H4 (cell line): ENCODE measurements at places on chromosomes 7 and 10. TPM values are rescaled to one million over a fixed set of nuclear protein-coding genes. Genes with fewer than 3 reads are reported as not detected.

Gene PBLD
- 2.3 and 3.1 TPM in 2 replicates for total RNA-seq

- DNase-seq, result peak; percentile 21
Observed at GRCh38 chr10:88361494-88361893, 221.6 kb downstream of the RNLS start.

DNA sequence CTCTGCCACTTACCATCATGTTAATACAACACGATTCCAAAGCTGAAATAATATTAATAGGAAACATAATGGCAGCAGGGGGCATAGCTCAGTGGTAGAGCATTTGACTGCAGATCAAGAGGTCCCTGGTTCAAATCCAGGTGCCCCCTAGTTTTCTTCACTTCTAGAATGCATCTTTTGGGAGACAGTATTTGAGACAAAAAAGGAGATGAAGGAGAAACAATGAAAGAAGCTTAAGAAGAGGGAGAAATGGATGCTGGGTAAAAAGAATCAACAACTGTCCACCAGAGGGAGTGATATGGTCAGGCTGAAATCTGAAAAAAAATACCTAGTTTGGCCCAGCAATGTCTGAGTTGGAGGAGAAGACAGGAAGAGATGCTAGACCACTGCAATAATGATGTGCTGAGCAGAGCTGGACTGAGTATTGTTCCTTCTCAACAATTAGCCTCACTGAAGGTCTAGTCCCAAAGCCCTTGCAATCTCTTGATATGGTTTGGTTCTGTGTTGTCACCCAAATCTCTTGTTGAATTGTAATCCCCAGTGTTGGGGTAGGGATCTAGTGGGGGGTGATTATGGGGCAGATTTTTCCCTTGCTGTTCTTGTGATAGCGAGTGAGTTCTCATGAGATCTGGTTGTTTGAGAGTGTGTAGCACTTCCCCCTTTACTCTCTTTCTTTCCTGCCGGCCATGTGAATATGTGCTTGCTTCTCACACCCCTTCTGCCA, 48.3 kb downstream of the ZNF783 start:
- DNase-seq, result peak; percentile 70

Gene IFIT2
- 3.9 and 4.0 TPM in 2 replicates for total RNA-seq

Gene KIF11
- 37.5 and 42.6 TPM in 2 replicates for total RNA-seq

Gene RASA4B
- 0.83 and 2.6 TPM in 2 replicates for total RNA-seq

- DNase-seq, result no peak
Observed at GRCh38 chr10:32318476-32318896, 28.5 kb downstream of the EPC1 start.

DNA sequence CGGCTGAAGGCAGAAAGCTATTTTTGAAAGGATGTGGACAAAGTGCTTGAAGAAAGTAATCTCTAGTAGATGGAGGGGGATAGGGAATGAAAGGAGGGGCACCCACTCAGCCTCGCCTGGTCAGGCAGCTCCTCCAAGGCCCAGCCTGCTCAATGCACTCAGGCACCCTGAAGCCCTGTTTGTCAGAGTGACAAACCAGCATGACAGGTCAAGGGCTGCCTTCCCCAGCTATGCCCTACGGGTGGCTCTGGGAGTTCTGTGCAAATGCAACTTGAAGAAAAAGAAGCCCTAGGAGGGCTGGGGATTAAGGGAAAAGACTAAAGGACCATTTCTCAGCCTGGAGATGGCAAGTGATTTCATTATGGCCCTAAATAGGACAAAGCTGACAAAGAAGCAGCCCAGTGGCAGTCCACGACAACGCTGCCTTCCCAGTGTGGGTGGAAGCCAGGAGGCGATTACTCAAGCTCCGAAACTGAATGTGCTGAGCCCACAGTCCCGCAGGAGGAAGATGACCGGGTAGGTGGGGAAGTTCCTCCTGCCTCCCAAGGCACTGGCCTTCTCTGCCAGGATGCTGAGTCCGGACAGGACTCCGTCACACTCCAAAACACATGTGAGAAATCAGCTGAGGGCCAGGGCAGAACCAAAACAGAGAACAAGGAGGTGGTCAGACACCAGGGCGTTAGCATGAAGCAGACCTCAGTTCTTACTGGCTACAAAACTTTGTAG, 16.3 kb downstream of the LIPA start:
- no peak for DNase-seq

DNA sequence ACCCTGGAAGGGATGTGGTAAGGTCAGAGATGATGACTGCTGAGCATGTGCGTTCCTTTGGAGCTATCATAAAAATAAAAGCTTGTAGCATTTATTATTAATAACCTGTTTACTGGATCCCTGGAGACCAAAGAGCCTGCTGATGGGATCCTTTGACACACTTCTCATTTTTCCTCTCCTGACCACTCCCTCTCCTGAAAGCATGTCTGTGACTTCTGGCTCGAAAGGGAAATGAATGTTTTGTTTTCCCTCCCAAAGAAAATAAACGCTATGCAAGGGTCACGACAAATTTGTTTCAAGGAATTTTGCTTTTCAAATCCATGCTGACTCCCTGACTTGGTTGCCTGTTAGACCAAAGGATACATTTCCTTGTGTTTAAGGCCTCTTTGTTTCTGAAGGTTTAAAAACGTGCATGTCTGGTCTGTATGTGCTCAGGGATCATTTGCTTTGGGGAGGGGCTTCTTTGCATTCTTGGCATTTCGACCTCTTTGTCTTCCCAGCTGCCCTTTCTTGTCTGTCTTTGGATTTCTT, 185.1 kb upstream of the AGK start:
- no peak for DNase-seq

Gene MKX
- not detected in 2 replicates for total RNA-seq

DNA sequence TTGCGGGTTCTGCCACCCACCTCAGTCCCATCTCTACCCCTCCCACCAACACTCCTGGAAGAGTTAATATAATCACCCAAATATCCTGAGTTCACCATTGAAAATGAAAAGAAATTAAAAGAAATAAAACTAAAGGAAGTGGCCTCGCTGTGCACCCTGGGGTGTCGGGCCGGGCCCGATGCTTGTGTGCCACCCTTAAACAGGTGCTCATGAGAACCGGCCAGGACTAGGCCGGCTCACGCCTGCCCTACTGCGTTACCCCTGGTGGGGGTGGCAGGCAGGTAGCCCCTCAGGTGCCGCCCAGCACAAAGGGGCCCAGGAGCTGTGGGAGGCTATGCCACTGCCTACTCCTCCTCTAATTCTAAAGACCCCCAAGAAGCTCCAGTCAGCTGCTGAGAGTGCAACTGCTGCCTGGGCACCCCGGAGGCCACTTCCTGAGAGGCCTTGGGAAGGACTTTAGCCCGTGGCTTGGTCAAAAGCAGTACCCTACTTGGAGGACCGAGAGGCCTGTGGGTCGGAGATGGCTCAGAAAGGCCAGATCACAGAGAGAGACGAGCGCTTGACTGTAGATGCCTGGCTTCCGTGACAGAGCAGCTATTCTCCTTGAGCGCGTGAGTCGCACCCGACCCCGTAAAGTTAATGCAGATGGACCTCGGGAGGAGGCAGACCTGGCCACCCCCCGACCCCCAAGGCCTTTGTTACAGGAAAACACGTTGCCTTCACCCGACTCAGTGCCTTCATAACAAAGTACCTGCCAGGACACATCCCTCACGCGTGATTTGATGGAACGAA, 51.0 kb upstream of the PPP2R2D start:
- no peak for DNase-seq

Gene NPTX2
- not detected in 2 replicates for total RNA-seq

- no peak for DNase-seq
Observed at GRCh38 chr10:16754765-16755164, 62.5 kb downstream of the RSU1 start.

DNA sequence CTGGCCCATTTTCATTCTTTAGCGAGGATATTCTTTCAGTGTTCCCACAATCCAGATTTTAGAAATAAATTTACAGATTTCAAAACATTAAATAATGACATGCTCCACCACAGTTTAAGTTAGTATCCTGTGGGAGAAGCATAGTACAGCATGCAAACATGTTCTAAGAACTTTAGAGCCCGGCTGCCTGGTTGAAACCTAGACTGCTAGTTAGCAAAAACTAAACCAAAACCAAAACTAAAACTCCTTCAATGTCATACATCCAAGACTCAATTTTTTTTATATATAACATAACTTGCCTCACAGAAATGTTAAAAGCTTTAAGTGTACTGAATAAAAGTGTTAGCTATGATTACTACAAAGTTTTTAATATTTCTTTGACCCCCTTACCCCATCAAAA, 17.0 kb downstream of the TRA2A start:
- no peak for DNase-seq

Gene TLL2
- total RNA-seq, result 0.31 and 0.64 TPM in 2 replicates

DNA sequence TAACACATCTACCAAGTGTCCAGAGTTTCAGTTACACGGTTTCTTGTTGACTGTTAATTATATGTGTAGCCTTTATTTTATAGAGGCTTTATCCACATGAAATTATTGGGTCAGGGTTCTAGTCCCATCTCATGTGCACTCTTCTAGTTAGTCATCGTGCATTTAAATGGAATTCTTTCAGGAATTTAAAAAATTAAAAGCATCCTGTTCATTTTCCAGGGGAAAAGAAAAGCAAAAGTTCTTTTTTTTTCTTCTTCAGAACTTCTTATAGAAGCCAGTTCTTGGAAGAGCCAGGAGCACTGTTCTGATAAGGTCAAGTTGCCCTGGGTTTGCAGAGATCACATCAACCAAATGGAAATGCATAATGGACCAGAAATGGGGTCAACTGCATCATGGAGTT, 324.7 kb downstream of the INHBA start:
- DNase-seq, result no peak

Gene SPRN
- total RNA-seq, result not detected in 2 replicates

Gene KCP
- total RNA-seq, result not detected in 2 replicates

Gene PPP1R9A
- total RNA-seq, result 0.52 and 0.62 TPM in 2 replicates

Gene BLNK
- total RNA-seq, result 0.10 TPM in 1 of 2 replicates, not detected in the other

- DNase-seq, result no peak
Observed at GRCh38 chr10:107011105-107011504, 153.4 kb downstream of the SORCS1 start.

GRCh38 chr7:35386816-35387706, 133.2 kb upstream of the TBX20 start:
- no peak for DNase-seq

Gene AMPH
- total RNA-seq, result 6.2 and 7.3 TPM in 2 replicates

Gene PCLO
- 2.4 and 2.7 TPM in 2 replicates for total RNA-seq

DNA sequence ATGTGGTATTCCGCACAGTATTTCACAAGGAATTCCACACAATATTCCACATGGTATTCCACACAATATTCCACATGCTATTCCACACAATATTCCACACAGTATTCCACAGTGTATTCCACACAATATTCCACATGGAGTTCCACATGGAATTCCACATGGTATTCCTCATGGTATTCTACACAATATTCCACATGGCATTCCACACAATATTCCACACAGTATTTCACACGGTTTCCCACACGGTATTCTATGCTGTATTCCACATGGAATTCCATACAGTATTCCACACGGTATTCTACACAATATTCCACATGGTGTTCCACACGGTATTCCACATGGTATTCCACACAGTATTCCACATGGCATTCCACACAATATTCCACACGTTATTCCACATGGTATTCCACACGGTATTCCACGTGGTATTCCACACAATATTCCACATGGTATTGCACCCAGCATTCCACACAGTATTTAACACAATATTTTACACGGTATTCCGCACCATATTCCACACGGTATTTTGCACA, 137.3 kb upstream of the CHST15 start:
- no peak for DNase-seq

DNA sequence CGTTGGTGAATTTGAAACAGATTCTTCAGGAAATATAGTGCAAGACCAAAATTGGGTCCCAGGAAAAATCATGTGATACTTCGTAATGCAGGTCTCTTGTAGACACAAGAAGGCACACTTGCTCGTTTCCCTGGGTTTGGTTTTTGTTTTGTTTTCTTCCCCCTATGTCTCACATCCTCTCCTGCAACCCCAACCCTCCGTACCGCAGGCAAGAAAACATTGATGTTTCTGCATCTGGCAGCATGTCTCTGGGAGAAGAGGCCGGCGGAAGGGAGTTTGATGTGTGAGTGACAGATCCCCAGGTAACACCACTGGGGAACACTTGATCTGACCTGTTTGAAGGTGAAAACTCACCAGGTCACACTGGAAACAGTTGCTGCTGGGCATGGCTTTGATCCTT, 718.5 kb downstream of the AUTS2 start:
- DNase-seq, result peak; percentile 46

GRCh38 chr7:112398534-112398933, 51.7 kb upstream of the IFRD1 start:
- DNase-seq, result no peak

Gene NUTM2A
- total RNA-seq, result 0.37 TPM in 1 of 2 replicates, not detected in the other

Gene MXI1
- total RNA-seq, result 16.7 and 17.4 TPM in 2 replicates

DNA sequence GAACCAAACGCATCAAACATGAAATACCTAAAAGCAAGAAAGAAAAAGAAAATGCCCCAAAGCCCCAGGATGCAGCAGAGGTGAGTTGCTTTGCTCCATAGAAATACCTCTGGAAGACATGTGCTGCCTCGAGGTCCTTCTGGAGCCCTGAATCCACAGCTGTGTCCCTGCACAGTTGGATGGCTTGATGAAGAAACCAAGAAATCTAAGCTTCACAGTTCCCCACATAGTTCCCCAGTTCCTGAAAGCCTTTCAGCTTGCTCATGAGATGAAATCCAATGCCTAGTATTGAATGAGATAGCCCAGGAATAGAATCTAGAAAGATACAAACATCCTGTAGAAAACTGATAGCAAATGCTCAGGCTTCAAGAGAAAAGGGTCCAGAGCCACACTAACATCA, 182.8 kb downstream of the RTKN2 start:
- DNase-seq, result no peak

- DNase-seq, result no peak
Observed at GRCh38 chr7:12337095-12337494, 66.6 kb downstream of the VWDE start.

DNA sequence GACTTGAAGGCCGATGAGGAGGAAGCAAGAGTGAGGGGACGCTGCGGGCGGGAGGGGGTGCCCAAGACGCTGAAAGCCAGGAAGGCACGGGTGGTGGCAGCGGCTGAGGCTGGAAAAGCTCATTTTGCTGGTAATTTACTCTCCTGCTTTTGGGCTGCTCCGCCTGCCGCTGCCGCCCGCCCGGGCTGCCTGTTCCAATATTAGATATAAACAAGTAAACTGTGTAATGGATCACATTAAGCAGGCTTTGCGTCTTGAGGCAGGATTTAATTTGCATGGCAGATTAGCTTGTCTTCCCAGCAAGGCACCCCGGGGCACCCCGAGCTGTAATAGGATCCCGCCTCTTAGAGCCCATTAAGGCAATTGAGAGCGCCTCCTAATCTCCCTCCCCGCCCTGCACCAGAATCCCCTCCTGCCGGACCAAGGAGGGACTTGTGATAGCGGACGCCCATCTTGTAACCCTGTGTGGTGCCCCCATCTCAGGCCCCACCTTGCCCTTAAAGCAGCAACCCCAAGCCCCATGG, 46.1 kb upstream of the SLF2 start:
- DNase-seq, result no peak
